ENCODE measurements at places on chromosomes 7 and 10.

DNA sequence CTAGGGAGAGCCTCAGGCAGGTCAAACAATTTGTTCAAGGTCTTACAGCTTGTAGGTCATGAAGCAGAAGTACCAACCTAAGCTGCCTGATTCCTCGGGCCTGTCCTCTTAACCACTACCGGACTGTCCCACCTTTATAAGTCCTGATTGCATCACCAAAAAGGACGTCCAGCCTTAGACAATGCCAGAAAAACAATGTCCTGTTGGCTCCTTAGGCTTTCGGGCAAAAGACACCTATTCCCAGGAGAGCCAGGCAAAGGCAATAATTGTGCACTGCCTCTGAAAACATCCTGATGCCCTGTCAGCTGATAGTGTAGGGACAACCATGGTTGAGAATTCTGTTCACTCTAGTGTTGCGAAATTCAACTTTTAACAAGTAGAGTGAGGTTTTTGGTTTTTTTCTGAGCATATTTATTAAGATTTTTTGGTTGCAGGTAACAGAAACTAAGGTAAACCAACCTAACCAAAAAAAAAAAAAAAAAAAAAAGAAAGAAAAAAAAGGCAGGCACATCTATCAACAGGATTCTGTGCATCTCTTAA lies 40.5 kb downstream of the CDHR3 start:
- DNase-seq: no peak

DNA sequence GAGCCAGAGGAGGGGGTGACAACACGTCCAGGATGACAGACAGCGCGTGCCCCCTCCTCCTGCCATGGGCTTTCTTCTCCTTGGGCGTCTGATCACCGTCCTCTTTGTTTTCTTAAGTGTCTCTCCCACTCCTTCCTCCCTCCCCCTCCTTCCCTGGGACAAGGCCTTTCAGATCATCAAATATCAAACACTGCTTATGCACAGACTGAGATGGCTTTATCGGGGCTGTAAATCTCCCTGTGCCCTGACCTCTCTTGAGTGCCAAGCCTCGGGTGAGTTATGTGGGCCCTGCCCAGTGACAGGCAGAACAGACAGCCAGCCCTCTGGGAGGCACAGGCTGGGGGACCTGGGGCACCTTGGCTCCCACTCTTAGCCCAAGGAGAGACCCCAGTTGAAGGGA lies 116.4 kb downstream of the C10orf105 start:
- DNase-seq: no peak

GRCh38 chr7:89336121-89336520 lies 540.6 kb upstream of the TEX47 start:
- DNase-seq: no peak

GRCh38 chr7:106037489-106038176 lies 74.5 kb downstream of the SYPL1 start:
- no peak for DNase-seq

DNA sequence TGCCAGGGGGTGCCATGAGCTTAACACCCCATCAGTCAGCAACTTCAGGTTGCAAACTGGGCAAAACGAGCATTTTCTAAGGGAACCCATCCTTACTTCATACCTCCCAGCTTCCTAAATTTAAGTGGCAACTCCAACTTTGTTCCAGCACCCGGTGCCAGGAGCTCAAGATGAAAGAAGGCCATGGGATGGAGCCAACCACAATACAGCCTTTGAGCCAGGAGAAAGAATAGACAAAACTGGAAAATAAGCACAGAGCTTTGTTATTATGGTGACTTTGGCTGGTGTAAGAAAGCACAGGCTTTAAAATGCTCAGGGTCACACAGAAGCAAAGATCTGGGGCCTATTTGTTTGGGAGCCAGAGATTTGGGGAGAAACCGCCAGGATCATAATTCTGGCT lies 388.7 kb upstream of the MGMT start:
- no peak for DNase-seq

DNA sequence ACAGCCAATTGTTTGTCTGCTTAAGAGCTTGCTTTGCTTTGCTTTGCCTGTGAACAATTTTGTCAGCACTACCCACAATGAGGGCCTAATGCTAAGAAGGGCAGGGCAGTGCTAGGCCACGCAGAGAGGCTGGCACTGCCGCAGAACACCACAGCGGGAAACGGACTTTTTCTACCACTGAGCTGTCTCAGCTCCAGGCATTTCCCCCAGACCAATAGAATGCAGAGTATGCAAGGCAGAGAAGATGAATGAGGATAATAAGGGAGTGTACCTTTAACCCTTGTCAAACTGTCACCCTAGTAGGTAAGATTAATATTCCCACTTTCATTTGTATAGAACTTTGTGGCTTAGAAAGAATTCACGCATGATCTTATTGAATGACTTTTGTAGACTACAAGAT lies 104.5 kb downstream of the SH3PXD2A start:
- no peak for DNase-seq

GRCh38 chr7:988426-988911 lies 5.5 kb downstream of the CYP2W1 start:
- no peak for DNase-seq

DNA sequence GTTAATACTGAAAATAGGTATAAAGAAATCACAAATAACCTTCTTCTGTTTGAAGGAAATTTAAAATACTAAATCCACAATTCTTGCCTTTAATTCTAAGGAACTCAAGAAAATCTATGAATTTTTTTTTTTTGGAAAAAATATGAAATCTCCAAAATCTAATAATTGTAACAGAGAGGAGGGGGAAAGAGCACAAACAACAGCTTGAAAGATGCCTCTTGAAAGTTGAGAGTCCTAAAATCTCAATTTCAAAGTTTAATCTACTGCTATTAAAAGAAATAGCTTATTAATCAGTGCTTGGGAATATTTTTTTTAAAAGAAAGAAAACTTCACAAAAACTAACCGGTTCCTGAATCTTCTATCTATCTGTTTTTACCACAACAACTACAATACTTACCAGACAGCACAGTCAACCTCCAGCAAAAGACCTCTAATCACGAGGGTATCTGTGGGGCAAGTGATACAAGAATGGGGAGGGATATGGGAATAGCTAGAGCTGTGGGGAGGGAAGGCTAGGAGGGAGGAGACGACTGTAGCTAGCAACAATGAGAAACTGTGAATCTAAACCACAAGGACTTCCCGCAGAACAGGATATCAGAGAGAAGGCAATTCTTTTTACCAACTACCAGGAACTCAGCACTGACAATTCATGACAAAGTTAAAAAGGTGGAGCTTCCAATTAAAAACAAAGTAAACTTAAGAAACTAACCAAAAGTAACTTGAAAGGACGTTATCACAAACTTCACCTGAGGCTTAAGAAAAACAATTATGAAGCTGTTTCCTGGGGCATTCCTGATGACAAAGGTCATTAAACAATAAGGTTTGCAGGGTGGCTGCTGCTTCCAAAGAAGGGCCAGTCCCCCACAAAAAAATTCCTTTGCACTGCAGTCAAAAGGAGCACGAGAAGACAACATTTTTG lies at the start of gene USP54:
Gene USP54 (minus strand): TSS at position 462 of the 919 bp plus-strand sequence. CDS start 15,684 bp downstream, outside the sequence.
- no peak for DNase-seq

- DNase-seq: no peak
These were observed 285.9 kb upstream of the ETV1 start for GRCh38 chr7:14275356-14275755.

GRCh38 chr10:61835946-61836887 lies 65.3 kb upstream of the ARID5B start:
- DNase-seq: no peak

GRCh38 chr7:3177271-3177670 lies 123.8 kb upstream of the SDK1 start:
- no peak for DNase-seq

- no peak for DNase-seq
These were observed 31.5 kb downstream of the RAB19 start for GRCh38 chr7:140435252-140435895.

DNA sequence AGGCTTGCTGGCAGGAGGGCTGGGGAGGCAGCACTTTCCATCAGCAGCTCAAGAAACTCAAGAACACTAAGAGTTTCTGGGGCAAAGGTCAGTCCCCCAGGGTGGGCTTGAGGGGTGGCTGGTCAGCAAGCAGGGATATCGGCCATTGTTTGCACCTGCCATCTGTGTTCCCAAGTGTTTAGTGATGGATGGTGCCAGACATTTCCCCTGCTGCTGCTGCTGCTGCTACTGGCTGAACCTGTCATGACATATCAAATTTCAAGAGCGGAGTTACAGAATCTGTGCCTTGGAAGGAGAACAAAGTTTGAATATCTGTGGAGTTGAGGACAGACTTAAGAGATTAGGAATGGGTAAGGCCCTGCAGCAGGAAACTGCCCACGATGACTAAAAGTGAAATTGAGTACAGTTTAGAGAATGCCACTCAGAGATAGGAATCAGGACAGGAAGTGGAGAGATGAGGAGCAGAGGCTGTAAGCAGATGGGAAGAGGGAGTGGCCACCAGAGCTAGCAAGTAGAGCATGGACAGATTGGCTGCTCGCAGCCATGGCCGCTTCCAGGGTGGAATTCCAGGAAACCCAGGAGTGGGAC lies 39.2 kb upstream of the PPP1R3C start:
- DNase-seq: no peak

- DNase-seq: no peak
These were observed 16.4 kb downstream of the KMT2E start for GRCh38 chr7:105030447-105030846.

- no peak for DNase-seq
These were observed 19.6 kb downstream of the DLG5 start for GRCh38 chr10:77906951-77907421.

- DNase-seq: no peak
These were observed 45.4 kb upstream of the MBL2 start for GRCh38 chr10:52818019-52818418.

DNA sequence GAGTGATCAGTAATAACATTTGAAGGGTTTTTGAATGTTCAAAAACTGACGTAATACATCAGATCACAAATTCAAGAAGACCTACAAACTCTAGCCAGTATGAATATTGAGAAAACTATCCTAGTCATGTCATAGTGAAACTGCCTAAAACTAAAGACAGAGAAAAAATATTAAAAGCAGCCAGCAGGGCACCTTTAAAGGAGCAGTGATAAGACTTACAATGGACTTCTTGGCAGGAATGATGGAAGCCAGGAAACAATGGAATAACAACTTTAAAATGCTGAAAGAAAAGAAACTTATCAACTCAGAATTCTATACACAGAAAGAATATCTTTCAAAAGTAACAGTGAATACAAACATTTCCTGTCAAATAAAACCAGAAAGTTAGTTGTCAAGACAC lies 78.3 kb upstream of the CTBP2 start:
- DNase-seq: no peak

DNA sequence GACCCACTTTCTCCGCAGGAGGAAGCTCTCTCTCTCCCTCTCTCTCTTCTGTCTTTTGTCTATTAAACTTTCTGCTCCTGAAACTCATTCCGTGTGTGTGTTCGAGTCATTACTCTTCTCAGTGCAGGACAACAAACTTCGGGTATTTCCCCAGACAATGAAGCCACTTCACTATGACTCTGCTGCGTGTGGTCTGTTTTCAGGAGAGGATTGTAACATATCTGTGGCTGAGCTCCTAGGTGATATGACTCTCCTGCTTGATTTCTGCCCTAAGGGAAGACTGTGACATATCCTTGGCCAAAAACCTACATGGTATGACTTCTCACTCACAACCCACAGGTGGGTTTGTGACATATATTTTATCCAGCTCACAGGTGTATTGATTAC lies 39.9 kb upstream of the ZNF107 start:
- DNase-seq: no peak

DNA sequence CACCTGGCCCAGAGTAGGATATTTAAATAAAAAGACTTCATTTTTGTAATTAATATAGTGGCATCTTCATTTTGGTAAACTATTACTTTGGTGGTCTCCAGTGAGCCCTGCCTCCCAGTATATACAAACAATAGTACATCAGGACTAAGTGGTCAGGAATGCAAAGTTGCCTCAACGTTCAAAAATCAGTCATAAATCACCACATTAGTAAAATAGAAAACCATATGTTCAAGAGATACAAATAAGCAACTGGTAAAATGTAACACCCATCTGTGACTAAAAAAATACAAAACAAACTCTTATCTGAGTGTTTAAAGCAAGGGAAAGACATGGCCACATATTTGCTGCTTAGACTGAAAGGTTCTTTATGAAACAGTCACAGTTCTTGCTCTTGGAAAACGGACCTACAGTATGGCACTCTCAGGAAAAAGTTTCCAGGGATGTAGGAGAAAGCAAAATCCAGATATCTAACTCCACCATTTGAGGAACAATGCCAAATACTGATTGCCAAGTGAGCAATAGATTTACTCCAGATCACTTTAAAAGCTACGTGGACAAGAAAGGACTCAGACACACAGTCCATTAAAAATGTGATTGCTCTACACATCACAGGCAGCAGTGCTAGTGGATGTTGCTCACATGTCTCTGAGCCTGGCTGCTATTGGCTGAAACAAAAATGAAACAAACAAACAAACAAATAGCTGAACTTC lies 15.1 kb upstream of the RHOBTB1 start:
- DNase-seq: no peak

- DNase-seq: no peak
These were observed 676.8 kb downstream of the DNAJB9 start for GRCh38 chr7:109246330-109247077.

All from activated naive CD4-positive, alpha-beta T cell (primary cell).